ENCODE measurements at places on chromosomes 1 and 21. TPM values are rescaled to one million over a fixed set of nuclear protein-coding genes. Genes with fewer than 3 reads are reported as not detected.

Gene PGLYRP4
- polyA plus RNA-seq = not detected

- DNase-seq = peak; percentile 17
Measured at GRCh38 chr1:171841931-171842761, 848 bp downstream of the DNM3 start.

GRCh38 chr1:8302081-8302956 lies 15.6 kb upstream of the SLC45A1 start:
- DNase-seq = no peak

DNA sequence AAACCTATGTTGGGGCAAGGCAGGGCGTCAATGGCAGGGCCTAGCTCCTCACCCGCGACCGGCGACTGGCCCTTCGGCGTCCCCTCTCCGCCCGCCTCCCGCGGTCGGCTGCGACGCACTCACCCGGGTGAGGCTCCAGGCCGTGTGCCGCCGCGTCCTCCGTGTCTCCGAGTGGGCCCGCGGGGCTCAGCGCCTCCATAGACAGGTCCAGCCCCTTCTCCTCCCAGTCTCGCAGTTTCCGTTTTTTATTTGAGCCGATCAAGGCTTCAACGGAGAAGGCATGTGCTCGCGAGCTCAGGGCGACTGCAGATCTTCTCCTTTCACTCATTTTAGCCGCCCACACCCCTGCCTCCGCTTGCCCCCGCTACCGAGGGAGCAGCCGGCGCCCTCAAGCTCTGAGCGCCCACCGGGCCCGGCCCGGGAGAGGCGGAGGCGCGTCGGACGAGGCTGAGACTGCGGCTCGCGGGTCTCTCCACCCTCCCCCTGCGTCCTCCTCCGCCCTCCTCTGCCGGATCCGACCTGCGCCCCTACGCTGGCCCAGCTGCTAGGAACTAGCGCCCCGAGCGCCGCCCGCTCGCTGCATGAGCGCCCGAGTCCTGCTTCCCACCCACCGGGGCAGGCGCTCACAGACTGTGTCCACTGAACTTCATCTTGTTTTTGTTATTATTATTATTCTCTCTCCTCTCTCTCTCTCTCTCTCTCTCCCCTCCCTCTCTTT lies 516 bp downstream of the TBX15 start:
- no peak for DNase-seq

- no peak for DNase-seq
Measured at GRCh38 chr1:96427616-96428015, 294.0 kb upstream of the PTBP2 start.

DNA sequence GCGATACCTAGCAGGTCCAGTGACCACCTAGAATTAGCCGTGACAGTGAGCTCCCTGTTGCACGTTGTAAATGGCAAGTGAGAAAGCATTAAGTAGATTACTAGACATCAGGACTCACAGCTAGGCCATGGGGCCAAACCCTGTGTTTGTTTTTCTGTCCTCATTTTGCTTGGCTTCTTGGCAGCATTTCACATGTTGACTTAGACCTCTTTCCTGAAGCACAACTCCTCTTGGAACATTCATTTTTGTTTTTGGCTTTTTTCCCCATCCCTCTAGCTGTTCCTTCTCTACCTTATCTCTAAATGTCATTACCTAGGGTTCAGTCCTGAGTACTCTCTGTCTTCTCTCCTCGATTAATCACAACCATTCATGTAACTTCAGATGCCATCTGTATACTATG lies 16.9 kb upstream of the PTPN14 start:
- DNase-seq = no peak

Data from heart left ventricle (tissue), 16 donors.